ENCODE measurements at places on chromosomes 3 and 15.

- DNase-seq = no peak
Observed at GRCh38 chr3:128723477-128723876, 2.5 kb upstream of the RAB7A start.

DNA sequence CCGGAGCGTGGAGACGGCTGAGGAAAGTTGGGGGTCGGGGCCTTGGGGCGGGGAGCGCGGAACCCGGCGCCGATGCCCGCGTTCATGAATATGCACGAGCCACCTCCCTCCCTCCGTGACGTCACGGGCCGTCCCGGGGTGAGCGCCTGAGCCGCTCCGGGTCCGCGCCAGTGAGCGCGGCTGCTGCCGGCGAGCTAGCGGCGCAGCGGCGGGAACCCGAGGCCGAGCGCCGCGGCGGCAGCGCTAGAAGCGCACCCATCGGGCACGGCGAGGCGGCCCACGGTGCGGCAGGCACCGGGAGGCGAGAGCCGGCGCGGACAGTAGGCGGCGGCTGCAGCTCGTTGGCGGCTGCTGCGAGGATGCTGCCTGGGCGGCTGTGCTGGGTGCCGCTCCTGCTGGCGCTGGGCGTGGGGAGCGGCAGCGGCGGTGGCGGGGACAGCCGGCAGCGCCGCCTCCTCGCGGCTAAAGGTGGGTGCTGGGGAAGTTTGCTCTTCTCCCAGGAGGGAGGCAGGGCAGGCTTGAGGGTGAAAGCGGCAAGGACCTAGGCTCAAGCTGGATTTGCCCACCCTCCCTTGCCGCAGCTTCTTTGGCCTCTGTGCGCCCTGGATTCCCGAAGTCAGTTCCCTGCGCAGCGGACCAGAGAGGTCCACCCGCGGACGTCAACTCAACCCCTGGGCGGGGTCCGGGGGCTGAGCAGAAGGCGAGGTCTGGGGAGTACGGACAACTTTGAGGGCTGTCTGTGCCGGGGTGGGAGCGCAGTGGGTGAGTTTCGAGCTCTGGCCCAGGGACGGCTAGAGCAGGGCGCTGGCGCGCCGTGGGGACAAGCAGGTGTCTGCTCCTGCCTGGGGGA is at the start of gene CLSTN2:
Gene CLSTN2 (plus strand): TSS at position 170 of the 850 bp plus-strand sequence.
- no peak for DNase-seq

DNA sequence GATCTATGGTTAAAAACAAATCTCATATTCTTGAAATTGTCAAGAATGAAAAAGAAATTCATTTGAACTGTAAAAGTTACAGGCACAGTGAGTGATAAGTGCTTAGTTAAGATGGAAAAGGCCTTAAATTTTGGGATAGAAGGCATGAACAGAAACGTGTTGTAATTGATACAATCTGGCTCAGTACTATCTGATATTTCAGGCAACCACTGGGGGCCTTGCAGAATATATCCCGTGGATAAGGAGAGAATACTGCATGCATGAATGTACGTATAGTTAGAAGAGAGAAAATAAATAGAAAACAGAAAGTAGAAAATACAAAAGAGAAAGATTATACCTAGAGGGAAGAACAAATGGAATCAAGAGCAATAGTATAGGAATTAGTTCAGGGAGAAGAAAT is 741.4 kb upstream of the CCDC54 start:
- no peak for DNase-seq

DNA sequence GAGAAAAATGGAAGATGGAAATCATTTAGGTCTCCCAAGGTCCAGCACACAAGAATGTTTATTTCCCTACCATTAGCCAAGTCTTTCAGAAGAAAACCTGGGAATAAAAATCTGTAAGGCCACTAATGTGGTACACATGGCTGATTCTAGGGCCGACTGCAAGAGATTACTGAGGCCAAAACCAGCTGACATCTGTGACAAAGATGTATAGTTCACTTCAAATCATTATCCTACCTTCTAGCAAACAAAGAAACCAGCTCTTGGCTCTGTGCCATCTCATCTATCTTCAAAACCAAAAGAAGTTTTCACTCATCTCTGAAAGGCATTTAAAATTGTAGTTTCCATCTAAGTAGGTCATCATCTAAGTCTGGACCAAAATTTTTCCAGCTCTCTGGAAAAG is 43.9 kb downstream of the ERC2 start:
- no peak for DNase-seq

DNA sequence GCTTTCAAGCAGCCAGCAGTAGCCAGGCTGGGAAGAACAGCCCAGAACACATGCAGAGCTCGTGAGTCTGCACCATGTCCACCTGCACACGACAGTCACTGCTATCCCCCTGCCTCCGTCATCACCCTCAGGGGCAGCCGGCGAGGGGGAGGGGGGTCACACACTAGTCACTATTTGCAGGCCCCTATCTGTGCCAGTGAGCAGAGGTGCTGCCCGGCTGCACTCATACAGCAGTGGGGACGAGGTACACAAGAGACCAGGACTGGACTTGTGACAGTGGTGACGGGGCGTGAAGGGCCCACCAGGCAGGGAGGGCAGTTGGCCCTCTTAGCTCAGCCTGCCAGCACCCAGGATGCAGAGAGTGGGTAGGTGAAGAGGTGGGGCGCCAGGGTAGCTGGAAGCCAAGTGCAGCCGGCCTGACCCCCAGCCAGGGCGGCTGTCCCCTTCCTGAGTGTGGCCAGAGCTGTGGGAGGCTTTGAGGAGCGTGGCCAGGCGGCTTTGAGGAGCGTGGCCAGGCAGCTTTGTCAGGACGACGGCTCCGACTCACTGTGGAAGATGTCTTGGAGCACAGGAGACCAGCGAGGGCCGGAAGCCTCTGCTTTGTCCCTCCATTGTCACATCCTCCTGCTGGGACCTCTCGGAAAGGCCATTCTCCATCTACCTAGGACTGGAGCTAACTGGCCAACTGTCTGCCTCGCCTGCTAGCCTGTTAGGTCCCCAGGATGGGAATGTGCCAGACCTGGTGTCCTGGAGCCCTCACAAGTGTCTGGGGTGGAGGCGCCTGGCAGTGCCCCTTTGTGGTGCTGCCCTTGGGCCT is 52.1 kb upstream of the FGD5 start:
- no peak for DNase-seq

- DNase-seq = no peak
Observed at GRCh38 chr15:94168250-94168649, 63.1 kb upstream of the MCTP2 start.

GRCh38 chr15:42092398-42093318 is 1.7 kb downstream of the PLA2G4D start:
- no peak for DNase-seq

DNA sequence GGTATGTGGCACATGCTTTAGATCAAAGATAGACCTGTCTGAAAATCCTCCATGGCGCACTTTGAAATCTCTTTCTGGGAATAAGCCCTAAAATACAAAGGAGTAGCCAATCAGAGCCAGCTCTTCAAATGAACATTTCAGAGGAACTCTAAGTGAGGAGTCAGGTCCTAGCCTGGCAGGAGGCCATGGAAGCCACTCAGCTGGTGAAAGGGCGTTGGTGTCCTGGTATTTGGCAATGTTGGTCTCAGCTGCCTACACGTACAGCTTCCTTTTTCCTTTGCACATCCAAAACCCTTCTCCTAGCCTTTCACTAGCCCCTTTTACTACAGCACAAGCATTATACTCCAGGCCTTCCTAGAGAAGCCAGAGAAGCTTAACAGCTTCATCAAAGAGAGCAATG is 5.5 kb downstream of the WDR73 start:
- no peak for DNase-seq

- DNase-seq = no peak
Observed at GRCh38 chr15:83653288-83653638, 660 bp upstream of the ADAMTSL3 start.

- no peak for DNase-seq
Observed at GRCh38 chr15:85625856-85626255, 168.9 kb downstream of the KLHL25 start.

- no peak for DNase-seq
Observed at GRCh38 chr3:4398120-4398940, 68.7 kb downstream of the SUMF1 start.

GRCh38 chr3:52432691-52433141 is 12.2 kb downstream of the SEMA3G start:
- DNase-seq = no peak

- DNase-seq = no peak
Observed at GRCh38 chr3:180102134-180102533, 65.4 kb upstream of the PEX5L start.

GRCh38 chr15:77032052-77032646 is 37.2 kb downstream of the PSTPIP1 start:
- no peak for DNase-seq

DNA sequence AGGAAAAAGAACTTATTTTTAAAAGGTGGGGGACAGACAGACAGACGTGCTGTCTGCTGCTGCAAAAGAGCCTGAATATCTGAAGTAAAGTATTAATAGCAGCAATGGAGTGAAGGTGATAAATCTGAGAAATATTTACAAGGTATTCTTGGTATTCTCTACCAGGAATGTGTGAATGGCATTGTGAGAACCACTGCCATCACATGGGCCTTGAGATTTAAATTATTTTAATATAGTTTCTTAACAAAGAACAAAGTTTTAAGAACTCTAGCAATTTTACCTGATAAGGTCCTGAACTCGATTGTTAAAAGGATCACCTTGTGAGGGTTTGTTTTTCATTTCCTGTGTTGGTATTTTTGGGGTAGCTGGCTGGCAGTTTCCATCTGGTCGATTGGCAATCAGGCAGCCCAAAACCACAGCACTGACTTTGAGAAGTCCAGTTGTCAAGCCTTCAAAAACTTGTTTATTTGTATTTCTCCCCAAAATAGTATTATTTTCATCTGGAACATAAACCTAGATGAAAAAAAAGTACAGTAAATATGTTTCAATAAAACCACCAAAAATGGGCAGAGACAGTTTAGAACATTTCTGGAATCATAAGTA is 97.3 kb downstream of the ISL2 start:
- no peak for DNase-seq

DNA sequence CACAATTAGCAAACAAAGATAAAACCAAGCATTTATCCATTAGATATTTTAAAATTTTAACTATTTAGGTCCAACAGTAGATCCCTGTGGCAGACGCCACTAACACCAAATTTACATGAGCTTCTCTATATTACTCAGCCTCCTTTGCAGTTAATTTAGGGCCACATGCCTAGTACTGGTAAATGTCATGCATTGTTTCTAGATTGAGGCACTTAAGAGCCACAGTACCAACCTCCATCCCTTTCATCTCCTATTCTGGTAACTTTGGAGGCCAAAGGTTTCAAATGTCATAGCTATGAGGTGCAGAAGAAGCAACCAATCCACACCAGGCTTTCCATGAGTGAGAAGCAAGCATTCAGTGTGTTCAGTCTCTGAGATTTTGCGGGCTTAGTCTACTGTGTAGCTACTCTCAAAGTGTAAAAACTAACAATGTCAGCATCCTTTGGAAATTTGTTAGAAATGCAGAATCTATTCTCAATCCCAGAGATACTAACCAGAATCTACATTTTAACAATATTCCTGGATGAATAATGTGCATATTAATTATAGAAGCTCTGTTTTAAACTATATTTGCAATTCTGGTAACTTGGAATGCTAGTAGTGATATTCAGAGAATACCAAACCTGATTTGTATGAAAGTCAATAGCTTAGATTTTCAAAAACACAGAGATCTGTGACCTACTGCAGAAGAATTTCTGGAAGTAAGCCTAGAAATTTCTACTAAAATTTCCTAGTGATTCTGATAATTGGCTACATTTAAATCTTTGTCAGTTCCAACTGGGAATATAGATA is 206.3 kb upstream of the CD96 start:
- DNase-seq = no peak

DNA sequence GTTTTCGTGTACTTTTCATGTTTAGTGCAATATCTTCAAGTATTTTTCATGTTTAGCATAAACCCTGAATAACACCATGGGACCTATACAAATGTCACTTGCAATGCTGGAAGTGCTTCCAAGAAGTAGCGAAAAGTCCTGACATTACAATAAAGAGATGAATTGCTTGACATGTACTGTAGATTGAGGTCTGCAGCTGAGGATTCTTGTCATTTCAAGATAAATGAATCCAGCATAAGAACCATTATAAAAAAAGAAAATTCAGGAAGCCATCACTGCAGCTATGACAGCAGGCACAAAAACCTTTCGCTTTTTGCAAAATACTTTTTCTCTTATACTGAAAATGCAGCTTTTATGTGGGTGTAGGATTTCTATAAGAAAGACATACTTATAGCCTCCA is 37.4 kb downstream of the IFT57 start:
- DNase-seq = no peak

- no peak for DNase-seq
Observed at GRCh38 chr3:50297896-50298725, 1.1 kb downstream of the HYAL3 start.

DNA sequence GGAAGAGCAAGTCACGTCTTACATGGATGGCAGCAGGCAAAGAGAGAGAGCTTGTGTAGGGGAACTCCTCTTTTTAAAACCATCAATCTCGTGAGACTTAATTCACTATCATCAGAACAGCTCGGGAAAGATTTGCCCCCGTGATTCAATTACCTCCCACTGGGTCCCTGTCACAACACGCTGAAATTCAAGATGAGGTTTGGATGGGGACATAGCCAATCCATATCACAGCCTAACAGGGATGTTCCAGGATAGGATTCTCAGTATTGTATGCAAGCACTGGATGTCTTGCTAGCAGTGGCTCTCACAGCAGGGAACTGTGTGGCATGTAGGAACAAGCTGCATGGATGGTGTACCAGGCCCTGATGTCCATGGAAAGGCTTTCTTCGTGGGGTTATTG is 47.8 kb upstream of the SLC24A5 start:
- no peak for DNase-seq

- no peak for DNase-seq
Observed at GRCh38 chr15:69116391-69116790, 44.0 kb upstream of the GLCE start.

GRCh38 chr3:71466483-71466882 is 117.0 kb downstream of the FOXP1 start:
- no peak for DNase-seq

DNA sequence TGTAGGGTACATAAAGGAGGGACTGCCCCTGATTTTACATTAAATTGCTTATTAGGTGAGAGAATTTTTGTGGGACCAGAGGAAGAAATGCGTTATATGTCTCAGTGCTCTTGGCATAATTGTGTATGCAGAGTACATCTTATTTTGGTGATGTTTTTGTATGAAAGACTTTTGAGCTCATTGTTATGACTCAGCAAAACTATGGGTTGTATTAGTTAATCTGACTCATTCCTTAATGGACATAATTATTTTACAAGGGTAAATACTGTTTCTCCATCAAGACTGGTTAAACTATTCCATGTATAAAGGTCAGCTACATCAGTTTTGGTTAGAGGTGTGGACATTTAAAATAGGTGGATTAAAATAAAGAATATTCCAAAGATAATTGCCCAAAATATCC is 156.8 kb downstream of the ALCAM start:
- DNase-seq = no peak

DNA sequence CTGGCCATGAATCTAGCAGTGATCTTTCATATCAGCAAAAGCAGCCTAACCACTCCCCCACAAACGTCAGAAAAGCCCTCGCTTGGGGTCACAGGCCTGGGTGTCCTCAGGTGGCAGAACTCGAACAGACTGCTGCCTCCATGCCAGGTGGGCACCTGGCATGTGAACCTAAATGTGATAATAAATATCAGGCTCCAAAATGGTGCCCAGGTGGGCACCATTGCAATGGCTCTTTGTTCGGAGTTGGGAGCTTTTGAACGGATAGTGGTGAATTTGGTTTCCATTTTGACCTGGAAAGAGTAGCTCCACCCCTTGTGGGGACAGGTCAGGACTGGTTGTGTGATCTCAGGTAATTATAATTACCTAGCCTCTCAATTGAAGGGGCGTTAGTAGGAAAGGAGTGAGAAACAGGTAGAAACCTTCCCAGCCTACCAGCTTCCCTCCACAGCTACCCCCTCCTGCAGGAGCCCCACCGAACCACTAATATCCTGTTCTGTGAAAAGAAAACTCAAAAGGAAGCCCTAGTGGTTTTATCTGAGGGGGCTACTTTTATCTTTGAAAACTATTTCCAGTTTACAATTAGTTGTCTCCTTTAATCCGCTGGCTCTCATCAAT is 18.1 kb downstream of the MYO1E start:
- no peak for DNase-seq
